ENCODE measurements at places on chromosomes 12 and 14.

DNA sequence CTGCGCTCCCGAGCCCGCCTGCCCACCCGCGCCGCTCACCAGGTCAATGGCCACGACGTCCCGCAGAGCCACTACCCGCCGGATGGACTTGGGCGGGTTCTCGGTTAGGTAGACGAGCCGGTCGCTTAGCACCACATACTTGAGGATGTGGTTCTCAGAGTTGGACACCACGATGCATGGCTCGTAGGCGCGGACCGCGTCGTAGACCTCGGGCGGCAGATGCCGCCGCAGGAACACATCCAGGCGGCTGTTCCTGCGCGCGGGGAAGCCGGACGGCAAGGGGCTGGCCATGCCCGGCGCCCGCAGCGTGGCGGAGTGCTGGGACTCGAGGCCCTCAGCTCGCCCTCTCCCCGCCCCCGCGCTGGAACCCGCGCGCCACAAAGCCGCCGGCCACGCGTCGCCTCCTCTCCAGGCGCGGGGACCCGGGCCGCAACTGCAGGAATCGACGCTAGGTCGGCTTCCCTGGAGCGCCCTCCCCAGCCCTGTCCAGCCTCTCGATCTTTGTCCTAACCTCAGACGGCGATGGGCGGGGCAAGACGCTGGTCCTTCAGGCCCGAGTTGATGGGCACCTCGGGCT lies at the start of gene C12orf56:
TSS of gene C12orf56 (minus strand) at position 484 of the 577 bp plus-strand sequence. CDS start at position 291, 193 bp downstream.
- DNase-seq: no peak

DNA sequence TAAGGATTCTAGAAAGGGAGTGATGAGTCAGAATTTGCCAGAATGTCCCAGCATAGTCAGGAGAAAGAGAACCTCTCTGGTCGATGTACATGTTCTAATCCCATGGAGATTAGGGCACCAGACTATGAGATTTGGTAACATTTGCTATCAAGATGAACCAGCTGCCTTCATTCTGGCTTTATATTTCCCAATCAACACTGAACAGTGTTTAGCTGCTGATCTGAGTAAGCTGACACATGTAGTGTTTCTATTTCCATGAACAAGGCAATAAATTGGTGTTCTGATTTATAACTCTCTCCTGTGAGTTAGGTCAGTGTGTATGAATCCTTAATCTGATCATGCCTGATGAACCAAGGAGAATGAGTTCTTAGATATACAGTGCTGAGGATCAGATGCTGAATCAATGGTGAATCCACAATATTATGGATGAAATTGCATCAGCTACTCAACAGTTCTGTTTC lies 158.0 kb upstream of the AMIGO2 start:
- no peak for DNase-seq

- DNase-seq: peak; percentile 58
These were observed 61.5 kb downstream of the LGMN start for GRCh38 chr14:92686900-92687427.

- DNase-seq: no peak
These were observed 809 bp downstream of the AP1G2 start for GRCh38 chr14:23566778-23567185.

DNA sequence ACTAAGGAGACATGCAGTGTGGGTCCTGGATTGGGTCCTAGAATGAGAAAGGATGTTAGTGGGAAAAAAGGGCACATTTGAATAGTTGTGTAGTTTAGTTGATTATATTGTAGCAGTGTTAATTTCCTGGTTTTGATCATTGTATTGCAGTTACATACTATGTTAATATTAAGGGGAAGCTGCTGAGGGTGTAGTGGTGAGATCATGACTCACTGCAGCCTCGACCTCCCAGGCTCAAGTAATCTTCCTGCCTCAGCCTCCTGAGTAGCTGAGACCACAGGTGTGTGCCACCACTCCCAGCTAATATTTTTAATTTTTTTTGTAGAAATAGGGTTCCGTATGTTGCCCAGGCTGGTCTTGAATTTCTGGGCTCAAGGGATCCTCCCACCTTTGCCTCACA lies 21.7 kb downstream of the BORCS5 start:
- DNase-seq: no peak

GRCh38 chr14:83184531-83184930 lies 1650.9 kb upstream of the SEL1L start:
- no peak for DNase-seq

GRCh38 chr12:29552324-29552927 lies 54.9 kb upstream of the OVCH1 start:
- DNase-seq: no peak

- no peak for DNase-seq
These were observed 22.5 kb upstream of the NKX2-8 start for GRCh38 chr14:36604757-36605505.

DNA sequence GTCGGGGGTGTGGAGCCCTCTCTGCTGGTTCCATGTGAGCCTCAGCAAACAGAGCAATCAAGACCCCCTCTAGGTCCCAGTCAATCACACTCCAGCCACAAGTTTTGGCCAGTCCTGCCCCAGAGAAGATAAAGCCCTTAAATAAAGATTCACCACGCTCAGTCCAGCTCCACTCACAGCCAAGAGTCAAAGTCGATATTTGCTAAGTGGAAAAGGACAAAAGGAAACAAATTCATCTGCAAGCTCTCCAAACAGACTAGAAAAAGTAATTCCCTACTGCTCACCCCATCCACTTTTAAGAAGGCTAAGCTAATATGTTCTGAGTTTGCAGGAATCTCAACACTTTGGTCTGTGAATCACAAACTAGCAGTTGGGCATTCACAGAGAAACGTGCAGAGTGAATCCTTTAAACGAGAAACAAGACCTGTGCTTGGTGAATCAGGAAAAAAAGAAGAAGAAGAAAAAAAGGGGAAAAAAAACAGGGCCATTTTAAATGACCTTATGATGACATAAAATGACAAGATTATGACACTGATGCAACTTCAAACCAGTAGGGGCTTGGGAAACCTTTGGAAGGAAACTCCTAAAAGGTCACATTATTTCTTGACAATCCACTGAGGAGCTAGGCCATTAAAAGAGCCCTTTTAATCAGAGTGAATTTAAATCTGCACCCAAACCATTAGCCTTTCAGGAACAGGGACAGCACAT lies 41.8 kb upstream of the FOXN3 start:
- DNase-seq: no peak

DNA sequence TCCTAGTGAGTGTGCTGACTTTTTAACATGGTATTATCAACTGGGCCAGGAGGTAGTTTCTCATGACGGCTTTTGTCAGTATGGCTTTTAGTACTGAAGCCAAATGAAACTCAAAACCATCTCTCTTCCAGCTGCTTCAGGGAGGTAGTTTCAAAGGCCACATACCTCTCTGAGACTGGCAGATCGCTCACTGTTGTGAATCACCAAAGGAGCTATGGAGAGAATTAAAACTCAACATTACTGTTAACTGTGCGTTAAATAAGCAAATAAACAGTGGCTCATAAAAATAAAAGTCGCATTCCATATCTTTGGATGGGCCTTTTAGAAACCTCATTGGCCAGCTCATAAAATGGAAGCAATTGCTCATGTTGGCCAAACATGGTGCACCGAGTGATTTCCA lies 141.1 kb downstream of the HMGA2 start:
- DNase-seq: no peak

DNA sequence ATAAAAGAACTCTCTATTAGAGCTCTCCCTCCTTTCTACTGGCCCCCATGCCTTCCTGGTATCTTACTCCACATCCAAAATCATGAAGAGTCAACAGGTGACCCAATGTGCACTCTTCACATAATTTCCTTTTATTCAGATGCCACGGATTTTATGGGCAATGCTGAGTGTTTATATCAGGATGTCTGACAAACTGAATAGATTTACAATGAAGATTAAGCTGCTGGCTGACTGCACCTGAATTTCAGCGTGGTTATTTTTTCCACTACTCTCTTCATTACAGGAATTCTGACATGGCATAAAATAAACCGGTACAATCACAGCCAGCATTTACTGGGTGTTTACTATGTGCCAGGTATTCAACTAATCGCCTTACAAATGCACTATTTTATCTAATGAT lies 29.4 kb upstream of the CERS5 start:
- no peak for DNase-seq

DNA sequence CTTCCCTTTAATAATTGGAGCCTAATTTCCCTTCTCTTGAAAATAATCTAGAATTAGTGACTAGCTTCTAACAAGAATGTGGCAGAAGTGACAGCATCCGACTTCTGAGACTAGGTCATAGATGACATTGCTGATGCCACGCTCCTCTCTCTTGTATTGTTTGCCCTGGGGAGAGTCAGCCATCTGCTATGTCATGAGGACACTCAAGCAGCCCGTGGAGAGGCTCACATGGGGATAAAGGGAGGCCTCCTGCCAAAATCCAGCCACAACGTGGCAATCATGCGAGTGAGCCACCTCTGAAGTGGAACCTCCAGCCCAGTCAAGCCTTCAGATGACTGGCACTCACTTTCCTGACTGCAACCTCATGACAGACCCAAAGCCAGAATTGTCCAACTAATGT lies 54.2 kb upstream of the LRRK2 start:
- DNase-seq: no peak

DNA sequence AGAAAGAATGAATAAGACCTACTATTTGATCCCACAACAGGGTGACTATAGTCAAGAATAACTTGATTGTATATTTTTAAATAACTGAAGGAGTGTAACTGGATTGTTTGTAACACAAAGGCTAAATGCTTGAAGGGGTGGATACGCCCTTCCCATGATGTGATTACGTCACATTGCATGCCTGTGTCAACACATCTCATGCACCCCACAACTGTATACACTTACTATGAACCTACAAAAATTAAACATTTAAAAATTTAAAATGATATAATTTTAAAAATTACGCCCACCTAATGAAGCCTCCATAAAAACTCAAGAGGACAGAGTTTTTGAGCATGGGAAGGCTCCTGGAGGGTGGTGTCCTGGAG lies 94.5 kb downstream of the SCARB1 start:
- DNase-seq: no peak

DNA sequence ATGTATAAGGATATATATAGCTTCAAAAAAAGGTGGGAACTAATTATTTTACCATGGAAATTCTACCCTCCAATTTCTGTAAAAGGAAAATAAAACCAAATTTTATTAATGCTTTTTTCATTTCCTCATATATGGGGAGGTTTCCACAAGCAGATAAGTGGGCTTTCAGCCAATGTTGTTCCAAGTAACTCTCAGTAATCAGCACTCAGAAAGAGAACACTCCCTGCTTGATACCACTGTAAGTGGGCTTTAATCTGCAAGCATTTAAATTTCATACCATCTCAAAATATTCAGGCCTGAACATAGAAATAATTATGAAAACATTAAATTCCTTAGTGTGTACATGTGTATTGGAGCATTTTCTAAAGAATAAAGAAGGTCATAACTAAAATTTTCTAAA lies 827.6 kb downstream of the C12orf50 start:
- DNase-seq: no peak

DNA sequence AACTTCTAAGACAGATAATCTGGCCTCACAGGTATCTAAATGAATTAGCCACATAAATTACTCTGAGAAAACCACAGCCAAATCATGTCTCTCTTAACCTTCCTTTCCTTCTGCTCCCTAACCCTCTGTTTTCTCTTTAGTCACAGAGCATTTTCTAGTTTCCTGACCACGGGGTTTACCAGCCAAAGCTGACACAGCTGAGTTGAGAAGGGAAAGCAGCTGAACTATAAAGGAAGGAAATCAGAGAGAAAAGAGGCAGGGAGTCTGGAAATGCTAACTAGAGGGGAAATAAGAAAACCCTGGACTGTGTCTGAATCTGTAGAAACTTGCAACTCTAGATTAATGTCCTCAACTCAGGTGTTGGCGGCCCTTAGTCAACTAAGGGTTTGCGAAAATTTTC lies 24.4 kb downstream of the ANKS1B start:
- DNase-seq: no peak

GRCh38 chr12:44307506-44308168 lies 471.8 kb downstream of the TMEM117 start:
- no peak for DNase-seq

GRCh38 chr12:40225984-40226602 lies 1.3 kb downstream of the LRRK2 start:
- DNase-seq: peak; percentile 8

DNA sequence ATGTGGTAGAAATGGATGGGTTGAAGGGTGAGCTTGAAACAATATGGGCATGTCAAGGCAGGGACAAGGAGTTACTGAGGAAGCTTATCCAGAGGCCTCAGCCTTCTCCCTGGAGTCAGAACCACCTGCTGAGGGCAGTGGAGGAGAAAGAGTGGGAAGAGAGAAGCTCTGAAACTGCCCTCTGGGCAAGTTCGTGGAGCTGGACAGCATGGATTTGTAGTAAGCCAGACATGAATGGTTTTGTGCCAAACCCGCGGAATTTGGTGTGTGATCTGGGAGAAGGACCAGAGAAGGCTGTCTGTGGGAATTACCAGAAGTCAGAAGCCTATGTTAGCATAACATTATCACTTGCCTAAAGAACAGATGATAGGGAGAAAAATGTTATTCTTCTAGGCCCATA lies 164.8 kb downstream of the SLC41A2 start:
- no peak for DNase-seq

- no peak for DNase-seq
These were observed 62.4 kb downstream of the PUS7L start for GRCh38 chr12:43696154-43696553.

GRCh38 chr14:65555358-65555757 lies 142.8 kb downstream of the FUT8 start:
- no peak for DNase-seq

- no peak for DNase-seq
These were observed 5.3 kb upstream of the RAB35 start for GRCh38 chr12:120121766-120122293.

DNA sequence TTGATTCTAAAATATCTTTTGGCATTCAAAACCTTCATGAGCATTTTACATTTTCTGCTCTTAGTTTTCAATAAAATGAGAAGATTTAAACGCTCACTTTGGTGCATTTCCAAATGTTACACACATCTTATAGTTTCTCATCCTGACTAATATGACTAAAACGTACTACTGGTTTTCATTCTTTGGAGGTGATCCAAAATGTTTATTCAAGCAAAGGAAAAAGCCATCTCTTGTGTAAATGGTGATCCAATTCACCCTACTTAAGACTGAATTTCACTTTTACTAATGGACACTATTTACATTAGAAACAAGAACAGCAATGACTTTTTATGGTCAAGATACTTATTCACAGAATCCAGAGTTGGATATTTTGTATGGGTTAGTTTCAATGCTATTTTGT lies 86.6 kb downstream of the KITLG start:
- DNase-seq: no peak

- no peak for DNase-seq
These were observed 51.8 kb downstream of the TSPAN8 start for GRCh38 chr12:71105956-71106355.

DNA sequence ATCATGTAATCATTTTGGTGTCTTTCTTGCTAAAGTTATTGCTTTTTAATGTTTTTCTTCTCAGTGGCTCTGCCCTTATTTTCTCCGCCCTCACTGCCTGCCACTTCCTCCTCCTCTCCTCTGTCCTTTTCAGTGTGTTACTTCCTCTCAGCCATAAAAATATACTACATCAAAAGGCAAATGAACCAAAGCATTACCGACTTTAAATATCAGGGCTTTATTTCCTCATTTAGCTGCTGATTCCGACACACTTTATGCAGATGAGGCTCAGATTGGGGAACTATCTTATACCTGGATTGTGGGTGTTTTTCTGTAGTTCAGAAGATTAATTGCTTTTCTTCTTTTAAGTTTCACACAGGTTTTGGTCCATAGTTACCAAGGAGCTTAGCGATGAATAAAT lies 118.1 kb downstream of the CMAS start:
- no peak for DNase-seq

All from C1 segment of cervical spinal cord (tissue), 14 donors.